ENCODE measurements at places on chromosomes 1 and 21.

- no peak for DNase-seq
Observed at GRCh38 chr1:160375788-160376524, 9.1 kb downstream of the NHLH1 start.

- no peak for DNase-seq
Observed at GRCh38 chr1:57520743-57521515, 97.1 kb upstream of the DAB1 start.

GRCh38 chr1:155379180-155379579 is 58.5 kb downstream of the RUSC1 start:
- DNase-seq, result no peak

DNA sequence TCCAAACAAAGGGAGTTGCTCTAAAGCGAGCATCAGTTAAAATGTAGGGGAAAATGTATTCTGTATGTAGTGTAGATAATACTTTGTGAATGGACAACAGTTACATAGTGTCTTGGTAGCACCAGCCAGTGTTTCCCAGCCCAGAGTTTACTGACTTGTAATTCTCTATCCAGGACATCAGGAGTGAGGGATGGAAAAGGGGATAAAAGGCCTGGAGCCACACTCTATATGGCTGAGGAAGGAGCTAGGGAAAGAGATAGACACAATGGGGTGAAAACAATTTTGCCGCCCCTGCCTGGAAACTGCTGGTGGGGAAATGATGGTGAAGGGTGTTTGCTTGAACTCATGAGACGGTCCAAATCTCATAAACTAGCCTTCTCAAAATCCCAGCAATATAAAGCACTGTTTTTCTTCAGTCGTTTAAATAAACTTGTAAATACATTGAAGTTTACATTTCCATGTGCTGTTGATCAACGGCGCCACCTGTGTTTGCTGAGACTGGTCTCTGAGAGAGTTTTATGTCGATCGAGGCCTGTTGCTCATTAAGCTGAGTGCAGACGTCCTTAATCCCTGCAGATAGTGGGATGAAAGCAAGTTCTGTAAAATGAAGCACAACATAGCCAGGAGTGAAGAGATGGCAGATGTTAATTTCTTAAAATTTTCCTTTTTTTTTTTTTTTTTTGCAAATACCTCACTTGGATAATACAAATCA is 27.9 kb upstream of the AGO1 start:
- no peak for DNase-seq

GRCh38 chr1:154182344-154183045 is 9.4 kb downstream of the TPM3 start:
- peak; percentile 81 for DNase-seq

DNA sequence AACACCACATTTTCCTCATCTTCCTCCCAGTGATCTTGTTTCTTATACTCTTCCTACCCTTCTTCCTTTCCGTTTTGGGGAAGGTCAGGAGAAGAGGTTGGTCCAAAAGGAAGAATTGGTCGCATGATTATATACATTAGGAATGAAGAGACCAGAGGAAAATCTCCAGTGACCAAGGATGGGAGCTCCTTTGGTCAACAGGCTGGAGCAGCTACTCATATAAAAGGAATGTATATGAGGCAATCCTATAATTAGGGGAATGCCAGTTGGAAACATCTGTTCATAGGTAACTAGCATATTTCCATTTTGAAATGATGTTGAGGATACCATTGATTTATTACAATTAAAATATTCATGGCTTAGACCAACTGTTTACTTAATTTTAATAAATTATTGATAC is 114.5 kb downstream of the LRRC40 start:
- DNase-seq, result no peak

DNA sequence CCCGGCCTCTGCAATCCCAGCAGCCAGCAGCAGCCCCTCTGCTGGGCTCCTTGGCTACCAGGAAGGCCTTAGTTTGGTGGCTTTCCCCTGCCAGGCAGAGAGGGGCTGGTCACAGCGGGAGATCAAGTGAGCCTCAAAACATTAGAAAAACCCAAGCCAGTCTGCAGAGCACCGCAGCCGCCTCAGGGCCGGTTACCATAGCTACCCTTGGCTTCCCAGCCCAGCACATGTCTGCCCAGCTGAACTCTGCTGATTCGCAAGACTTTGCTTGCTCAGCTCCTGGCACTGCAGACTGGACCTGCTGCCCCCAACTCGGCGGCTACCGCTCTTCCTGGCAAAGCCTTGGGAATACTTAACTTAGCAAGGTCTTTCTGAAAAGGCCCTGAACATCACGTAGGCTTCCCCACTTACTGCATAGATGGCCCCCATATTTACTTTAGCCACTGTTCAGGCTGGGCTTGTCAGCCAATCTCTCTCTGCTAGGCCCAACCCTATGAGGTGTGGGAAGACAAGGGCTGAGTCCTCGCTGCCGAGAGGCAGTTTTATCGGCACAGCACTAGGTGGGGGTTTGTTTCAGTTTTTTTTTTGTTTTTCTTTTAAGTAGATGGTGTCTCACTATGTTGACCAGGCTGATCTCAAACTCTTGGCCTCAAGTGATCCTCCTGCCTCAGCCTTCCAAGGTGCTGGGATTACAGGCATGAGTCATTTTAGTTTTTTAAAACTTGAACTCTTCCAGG is 28.6 kb upstream of the PLEKHG5 start:
- no peak for DNase-seq

- no peak for DNase-seq
Observed at GRCh38 chr1:208903251-208903905, 659.2 kb upstream of the PLXNA2 start.

GRCh38 chr1:230355128-230355527 is 71.0 kb downstream of the PGBD5 start:
- DNase-seq, result no peak

GRCh38 chr21:24076179-24076578 is 1531.1 kb downstream of the MRPL39 start:
- no peak for DNase-seq

DNA sequence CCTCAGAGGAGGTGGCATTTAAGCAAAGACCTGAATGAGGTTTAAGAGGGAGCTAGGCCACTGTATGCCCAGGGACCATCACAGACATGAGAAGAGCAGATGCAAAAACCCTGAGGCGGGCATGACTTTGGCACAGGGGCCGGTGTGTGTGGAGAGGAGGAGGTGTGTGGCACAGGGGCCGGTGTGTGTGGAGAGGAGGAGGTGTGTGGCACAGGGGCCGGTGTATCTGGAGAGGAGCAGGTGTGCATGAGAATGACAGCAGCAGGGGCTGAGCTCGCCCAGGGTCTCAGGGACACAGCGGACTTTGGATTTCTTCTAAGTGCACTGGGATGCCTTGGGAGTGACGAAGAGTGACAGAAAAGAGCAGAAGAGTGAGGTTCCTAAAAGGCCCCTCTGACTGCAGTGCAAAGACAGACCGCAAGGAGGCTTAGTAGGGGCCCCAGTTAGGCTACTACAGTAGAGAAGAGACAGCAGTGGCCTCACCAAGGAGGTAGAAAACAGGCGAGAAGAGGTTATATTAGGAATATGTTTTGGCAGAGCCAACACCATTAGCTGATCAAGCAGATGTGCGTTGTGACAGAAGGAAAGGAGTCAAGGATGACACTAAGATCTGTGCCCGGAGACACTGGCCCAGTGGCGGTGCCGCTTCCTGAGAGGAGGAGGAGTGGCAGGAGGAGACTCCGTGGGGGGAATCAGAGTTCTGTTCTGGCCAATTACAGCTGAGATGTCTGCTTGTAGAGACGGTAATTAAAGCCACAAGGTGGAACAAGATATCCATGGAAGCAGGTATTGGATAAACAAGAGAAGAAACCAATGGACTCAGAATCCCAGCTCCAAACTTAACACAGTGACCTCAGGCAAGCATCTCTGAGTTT is 18.4 kb downstream of the ZBTB17 start:
- DNase-seq, result no peak

GRCh38 chr1:76854255-76854654 is 13.0 kb upstream of the ST6GALNAC5 start:
- DNase-seq, result no peak

DNA sequence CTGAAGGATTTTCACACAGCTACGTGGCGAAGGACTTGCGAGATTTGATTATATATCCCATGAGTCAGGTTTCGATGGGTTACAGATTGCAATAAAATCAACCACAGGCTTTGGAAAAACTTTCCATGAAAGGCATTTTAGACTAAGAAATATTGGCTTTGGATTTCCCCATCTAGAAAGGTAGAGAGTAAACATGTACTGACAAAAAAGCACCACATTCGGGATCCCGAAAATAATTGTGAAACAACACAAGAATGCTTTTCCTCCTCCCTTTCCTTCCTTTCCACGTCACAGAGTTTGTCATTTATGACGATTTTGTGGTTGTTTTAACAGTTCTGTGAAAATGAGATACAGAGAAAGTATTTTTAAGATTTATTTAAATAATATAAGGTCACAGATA is 38.5 kb downstream of the TGFB2 start:
- no peak for DNase-seq

DNA sequence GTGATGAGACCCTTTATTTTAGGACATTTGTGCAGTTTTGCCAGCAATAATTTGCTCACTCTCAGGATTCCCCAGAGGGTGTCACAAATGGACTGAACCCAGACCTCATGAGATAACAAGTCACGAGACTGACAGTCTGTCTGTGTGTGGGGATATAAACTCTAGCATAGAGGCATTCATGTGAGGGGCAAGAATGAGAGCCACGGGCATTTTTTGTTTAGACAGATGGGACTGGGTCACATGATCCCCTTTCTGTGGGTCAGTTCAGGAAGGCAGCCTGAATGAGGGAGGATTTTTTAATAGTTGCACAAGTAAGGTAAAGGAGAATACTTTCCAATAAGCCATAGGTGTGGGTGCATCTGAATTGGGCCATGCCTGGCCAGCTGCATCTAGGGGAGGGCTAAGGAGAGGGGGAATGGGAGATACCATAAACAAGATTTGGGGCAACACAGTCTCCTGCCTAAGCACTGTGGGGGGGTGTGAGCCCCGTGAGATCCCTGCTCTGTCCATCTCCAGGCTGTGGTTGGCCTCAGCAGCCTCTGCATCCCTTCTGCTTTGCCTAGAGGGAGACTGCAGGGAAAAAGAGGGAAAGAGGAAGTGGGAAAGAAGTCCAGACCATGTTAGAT is 66.6 kb downstream of the NAV1 start:
- no peak for DNase-seq

Measured in GM12864 (cell line).